Activated naive CD8-positive, alpha-beta T cell treated with anti-CD3 and anti-CD28 coated beads, Interleukin-2, amount 50 U/mL, for 16 hours (primary cell): ENCODE measurements at places on chromosomes 12 and 14.

- DNase-seq = no peak
Measured at GRCh38 chr12:65016881-65017650, 104.0 kb downstream of the WIF1 start.

DNA sequence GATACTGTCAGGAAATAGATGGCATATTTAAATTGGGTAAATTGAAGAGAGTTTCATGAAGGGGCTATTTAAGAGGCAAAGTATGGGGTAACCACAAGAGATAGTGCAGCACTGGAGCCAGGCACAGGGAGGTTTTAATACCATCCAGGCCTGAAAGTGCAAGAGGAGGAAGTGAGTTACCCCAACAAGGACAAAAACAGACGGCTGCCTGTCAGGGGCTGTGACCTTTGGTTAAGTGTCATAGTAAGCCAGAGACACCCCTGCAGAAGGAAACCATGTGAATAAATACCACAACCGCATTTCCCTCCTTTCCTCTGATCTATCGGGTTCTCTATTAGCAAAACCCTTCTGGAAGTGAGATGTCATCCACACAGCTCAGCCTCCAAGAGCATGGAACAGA, 122.0 kb upstream of the DHRS4 start:
- no peak for DNase-seq

GRCh38 chr12:67193704-67194103, 75.5 kb upstream of the CAND1 start:
- DNase-seq = no peak

- no peak for DNase-seq
Measured at GRCh38 chr12:54042970-54043853, 10.4 kb downstream of the HOXC5 start.

- DNase-seq = no peak
Measured at GRCh38 chr14:58733451-58734208, 95.9 kb downstream of the DACT1 start.

DNA sequence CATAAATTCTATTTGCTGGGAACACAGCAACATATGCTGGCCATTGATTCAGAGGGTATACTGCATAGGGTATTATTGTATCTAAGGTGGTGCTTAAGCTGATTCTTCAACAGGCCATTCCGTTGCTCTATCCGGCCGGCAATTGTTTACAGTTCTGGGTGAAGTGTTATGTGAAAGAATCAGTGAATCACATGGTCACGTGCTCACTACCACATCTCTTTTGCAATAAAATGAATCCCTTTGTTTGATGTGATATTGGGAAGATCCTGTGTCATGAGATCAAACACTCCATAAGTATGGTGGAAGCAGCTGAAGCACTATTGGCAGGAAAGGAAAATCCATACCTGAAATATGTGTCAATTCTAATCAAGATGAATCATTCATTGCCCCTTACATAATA, 7.6 kb upstream of the USP15 start:
- no peak for DNase-seq

GRCh38 chr14:53536446-53536845, 383.3 kb upstream of the DDHD1 start:
- no peak for DNase-seq

DNA sequence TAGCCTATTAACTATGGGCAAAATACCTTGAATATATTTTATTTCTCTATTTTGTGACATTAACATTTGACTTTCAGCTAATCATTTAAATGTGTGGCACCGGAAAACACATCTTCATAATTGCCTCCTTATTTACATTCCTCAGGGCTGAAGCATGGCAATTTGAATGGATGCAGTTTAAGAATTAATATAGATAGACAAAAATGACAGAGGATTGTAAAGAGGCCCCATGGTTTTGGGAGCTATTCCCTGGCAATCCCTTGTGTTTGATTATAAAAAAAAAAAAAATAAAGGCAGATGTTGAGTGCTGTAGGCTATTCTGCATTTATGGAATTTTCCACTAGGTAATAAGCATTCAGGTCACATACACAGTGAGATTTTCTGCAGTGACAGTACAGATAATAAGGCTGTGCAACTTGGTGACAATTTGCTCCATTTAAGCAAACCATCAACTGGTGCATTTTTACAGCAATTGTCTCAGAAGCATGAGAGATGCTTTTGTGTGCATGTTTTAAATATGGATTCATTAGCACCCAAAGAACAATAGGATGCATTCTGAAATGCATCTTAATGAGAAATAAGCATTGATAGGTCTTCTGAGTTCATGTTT, 123.2 kb upstream of the SLC38A4 start:
- no peak for DNase-seq

- no peak for DNase-seq
Measured at GRCh38 chr14:75310295-75311111, 31.9 kb downstream of the FOS start.

GRCh38 chr14:69238883-69239282, 21.1 kb upstream of the GALNT16 start:
- DNase-seq = no peak

DNA sequence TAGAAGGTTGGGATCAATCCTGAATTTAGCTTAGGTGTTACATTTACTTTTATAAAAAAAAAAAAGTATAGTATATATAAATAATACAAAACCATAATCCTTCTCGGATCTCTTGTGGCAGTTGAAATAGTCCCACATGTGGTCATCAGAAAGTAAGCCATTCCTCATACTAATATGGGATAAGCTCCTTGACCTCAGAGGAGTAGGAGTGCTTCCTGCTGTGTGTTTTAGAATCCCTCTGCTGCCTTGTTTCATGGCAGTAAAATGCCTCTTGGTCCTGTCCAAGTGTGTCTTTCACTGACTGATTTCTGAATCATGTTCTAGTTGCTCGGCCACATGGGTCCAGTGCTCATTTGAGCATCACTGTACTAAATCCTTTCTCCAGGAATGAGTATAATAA, 117.0 kb downstream of the NTN4 start:
- no peak for DNase-seq

GRCh38 chr14:26636561-26636960, 38.7 kb upstream of the NOVA1 start:
- no peak for DNase-seq

GRCh38 chr12:46133751-46134150, 135.1 kb downstream of the SLC38A1 start:
- no peak for DNase-seq

GRCh38 chr14:63996016-63996415, 143.2 kb downstream of the SYNE2 start:
- no peak for DNase-seq

- DNase-seq = no peak
Measured at GRCh38 chr14:102733326-102733725, 43.9 kb upstream of the TRAF3 start.

DNA sequence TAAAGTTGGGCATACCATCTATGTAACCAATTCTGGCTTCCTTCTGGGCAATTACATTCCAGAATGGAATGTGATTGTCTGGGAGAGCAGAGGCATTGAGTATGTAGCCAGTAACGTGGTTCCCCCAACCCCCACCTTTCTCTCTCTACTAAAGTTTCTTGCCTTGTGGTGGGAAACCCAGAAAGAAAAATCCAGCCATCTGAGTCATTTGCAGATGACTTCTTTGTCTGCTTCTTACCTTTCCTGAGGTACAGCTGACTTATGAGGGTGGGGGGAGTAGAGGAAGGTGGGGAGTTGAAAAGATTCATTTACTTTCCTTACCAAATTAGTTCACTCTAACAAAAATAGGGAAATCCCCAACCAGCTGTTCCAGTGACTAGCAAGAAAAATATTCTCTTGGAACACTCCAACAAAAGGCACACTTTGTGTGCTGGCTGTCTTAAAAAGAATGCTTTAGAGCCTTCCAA, 112.1 kb upstream of the FRMD6 start:
- no peak for DNase-seq

DNA sequence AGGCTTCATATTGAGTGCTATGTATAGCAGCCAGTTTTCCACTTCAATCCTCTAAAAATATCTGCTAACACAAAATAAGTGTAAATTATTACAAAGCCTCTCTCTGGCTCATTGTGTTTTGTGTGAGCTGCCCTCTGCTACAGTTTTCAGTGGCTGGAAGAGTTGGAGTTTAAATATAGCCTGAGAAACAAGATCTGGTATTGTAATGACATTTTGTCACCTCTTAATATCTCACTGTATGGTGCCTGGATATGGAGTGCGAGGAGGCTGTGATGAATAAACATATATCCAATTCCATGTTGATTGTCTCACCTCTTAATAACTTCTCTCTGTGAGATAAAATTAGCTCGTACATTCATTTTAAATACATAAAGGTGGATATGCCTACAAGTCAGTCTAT, 269.7 kb downstream of the FLRT2 start:
- no peak for DNase-seq

DNA sequence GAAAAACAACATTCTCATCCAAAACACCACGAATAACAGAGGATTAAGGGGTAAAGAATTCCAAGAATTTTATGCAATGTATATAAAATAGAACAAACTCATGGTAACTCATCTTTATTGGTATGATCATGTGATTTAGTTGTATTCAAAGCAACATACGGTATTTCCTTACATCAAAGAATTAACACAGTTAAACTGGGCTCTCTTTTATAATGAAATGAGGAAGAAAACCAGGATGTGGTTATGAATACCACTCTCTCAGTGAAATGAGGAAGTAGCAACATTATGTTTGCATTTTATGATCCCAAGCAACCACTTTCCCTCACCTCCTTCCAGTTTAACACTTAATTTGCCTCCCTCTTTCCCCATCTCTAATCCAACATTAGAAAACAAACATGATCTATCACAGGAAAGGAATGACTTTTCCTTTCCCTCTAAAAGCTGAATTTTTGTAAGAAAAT, 22.9 kb downstream of the SPTLC2 start:
- DNase-seq = no peak

GRCh38 chr12:25958428-25959070, at the start of gene RASSF8:
Gene RASSF8, plus strand, starts transcription at chr12:25958682. Its CDS starts 96,662 bp downstream, at chr12:26055344.
- DNase-seq = no peak

DNA sequence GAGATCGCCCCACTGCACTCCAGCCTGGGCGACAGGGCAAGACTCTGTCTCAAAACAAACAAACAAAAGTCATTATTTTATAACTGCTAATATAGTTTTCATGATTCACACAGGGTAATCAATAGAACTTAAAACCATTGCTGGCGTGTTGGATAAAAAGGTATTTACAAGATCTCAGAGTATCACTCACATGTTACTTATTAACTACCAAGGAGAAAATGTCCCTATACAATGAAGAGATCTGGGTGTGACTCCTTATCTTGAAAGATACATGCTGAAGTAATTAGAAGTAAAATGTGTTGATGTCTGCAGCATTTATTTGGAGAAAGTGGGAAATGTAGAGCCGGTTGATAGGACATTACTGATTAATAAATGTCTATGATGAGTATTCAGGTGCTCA, 57.3 kb upstream of the PIK3C2G start:
- no peak for DNase-seq

DNA sequence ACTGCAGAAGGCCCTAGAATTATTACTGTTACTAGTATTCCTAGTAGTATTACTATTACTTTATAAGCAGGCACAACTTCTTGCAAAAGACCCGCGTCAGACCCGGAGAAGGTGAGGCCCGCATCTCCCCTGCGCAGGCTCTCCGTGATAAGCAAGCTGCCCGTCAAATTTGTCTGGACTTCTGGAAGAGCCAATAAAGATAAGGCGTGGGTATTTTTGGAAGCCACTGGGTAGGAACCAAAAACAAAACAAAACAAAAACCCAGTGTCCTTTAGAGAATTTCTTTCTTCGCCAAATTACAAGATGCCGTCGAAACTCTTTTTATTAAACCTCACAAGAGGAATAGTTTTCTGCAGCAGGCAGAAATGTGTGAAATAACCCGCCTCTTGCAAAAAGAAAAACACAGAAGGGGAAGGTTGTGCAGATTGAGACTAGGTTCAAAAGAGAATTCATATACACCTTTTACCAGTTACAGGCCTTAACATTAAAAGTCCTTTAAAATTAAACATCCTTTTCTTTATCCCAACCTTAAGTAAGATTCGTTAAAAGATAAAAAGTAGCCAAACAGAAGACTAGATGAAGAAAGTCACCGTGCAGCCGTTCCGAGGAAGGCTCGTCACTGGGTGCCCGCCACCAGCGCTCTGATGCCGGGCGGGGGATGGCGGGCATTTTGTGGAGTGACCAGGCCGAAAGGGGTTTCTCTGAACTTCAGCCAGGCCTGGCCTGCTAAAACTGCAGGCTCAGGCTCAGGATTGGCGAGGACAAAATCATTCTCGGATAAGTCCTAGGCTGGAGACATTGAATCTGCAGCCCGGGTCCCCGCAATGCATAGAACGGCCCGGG, 1.6 kb downstream of the TBX5 start:
- no peak for DNase-seq

DNA sequence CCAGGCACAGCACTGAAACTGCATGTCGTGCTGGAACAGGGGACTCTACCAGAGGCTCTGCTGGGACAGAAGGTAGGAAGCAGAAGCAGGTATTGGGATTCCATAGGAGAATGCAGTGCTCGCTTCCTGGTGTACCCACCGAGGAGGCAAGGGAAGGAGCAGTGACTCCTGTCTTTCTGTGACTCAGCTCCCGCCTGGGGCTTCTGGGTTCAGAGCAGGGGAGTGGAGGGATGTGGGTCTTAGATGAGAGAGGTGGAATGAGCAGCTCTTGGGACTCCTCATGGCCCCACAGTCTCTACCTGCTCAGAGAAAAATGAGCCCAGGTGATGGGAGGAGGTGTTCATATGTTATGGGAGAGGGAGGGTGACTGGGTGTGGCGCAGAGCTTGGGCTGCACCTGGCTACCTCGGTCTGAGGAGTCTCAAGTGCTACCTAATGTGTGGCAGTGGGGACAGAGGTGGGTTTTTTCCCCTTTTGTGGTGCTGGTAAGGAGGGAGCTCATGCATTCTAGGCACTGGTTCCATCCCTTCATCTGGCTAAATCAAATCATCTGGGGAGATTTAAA, 26.3 kb downstream of the WNT5B start:
- DNase-seq = no peak

DNA sequence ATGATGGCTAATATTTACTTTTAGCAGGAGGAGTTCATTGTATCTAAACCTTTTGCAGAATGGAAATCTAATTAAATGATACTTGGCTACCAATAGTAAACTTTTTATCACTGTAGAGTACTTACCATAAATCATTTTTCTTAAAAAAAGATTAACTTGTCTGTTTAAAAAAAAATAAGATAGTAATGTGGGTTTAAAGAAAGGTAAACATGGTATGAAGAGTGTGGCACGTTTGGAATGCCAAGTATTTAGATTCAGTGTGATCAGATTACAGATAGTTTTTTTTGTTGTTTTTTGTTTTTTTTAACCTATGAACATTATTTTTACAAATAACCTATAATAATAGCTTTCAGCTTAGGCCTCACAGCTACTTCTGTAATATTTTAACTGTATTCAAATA, 25.8 kb downstream of the KTN1 start:
- DNase-seq = no peak
